Astrocyte (in vitro differentiated cells and primary cell): ENCODE measurements at places on chromosomes 1 and 21. TPM values are rescaled to one million over a fixed set of nuclear protein-coding genes. Genes with fewer than 3 reads are reported as not detected.

C1orf141 gene
- not detected in 2 replicates for total RNA-seq

RNU1-4 gene
- total RNA-seq, result 1,356 and 1,553 TPM in 2 replicates

PCSK9 gene
- 0.53 and 1.4 TPM in 2 replicates for total RNA-seq

AMY1C gene
- not detected in 2 replicates for total RNA-seq

OLFM3 gene
- 0.11 TPM in 1 of 2 replicates, not detected in the other for total RNA-seq

MTARC2 gene
- 3.1 and 3.9 TPM in 2 replicates for total RNA-seq

EDN2 gene
- 0.45 TPM in 1 of 2 replicates, not detected in the other for total RNA-seq

RYR2 gene
- 0.19 and 0.30 TPM in 2 replicates for total RNA-seq

ADGRB2 gene
- total RNA-seq, result 25.1 and 25.8 TPM in 2 replicates

PLPP3 gene
- 1.2 and 2.2 TPM in 2 replicates for total RNA-seq

TEX38 gene
- total RNA-seq, result not detected in 2 replicates

OPTC gene
- total RNA-seq, result not detected in 2 replicates

MAN1C1 gene
- 0.86 and 1.6 TPM in 2 replicates for total RNA-seq

PPP1R15B gene
- total RNA-seq, result 38.8 and 40.0 TPM in 2 replicates
